Activated T-cell treated with anti-CD3 and anti-CD28 coated beads, Interleukin-2, amount 50 U/mL, for 4 hours (primary cell): ENCODE measurements at places on chromosomes 7 and 10.

GRCh38 chr7:48255046-48255445 is 83.8 kb downstream of the ABCA13 start:
- DNase-seq = no peak

DNA sequence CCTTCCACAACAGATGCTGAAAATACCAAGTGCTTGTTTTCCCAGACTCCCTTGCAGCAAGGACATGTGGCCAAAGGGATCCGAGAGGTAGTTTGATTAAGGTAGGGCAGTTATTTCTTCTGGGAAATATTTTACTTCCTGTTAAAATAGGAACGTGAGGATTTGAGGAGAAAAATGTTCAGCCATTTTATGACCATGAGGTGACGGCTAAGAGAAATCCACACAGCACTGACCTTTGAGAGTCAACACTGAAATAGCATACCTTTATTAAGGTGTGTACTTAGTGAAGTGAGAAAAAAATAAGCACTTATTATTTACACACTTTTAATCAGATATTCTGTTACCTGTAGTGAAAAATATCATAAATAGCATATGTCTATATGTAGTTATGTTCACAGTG is 133.9 kb downstream of the PPP1R3A start:
- DNase-seq = no peak

DNA sequence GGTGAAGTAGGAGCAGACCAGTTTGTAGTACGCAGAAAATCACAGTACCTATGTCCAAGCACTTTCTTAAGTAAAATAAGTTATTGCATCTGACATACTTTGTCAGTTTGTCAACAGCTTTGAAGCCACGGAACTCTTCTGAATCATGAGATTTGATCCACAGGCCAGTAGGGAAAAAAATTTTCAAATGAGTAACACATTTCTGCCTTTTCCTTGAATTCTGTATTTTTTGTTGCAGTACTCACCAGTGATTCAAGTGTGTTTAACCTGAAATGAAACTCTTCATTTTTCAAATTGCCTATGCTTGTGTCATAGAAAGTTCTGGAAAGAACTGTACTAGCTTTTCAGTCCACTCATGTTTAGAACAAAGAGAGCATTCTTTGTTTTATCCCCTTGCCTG is 337.7 kb downstream of the GATA3 start:
- DNase-seq = no peak

- DNase-seq = no peak
Measured at GRCh38 chr10:129850316-129850715, 113.8 kb downstream of the EBF3 start.
